ENCODE measurements at places on chromosomes 4 and X.

DNA sequence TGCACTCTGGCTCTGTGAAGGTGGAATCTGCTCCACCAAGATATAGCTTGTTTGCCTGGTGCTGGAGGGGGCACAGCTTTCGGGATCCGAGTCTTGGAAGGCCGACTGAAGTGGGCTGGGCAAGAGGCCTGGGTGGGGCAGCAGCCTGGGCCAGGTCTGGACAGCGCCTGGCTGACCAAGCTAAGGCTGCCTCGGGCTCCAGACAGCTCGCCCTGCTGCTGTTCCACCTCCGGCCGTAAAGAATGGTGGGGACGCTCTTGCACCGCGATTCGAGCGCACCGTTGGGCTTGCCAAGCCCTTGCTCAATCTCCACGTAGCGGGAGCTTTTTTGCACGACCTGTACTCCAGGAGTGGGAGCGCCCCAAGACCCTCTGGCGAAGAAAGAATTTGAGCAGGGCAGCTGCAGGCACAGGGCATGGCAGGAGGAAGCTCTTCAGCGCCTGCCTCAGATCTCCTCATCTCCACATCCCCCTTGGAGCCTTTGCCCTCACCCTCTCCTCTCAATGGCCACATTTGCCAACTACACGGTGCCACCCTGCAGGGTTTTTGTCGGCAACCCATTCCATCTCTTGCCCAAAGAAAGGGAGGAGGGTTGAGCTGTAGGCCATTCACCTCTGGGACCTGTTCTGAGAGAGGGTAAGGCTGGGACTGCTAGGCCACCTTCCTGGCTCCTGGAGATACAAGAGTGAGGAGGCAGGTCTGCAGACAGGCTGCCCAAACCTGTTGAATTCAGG, 18.9 kb downstream of the CNGA2 start:
- DNase-seq, result peak; percentile 49

DNA sequence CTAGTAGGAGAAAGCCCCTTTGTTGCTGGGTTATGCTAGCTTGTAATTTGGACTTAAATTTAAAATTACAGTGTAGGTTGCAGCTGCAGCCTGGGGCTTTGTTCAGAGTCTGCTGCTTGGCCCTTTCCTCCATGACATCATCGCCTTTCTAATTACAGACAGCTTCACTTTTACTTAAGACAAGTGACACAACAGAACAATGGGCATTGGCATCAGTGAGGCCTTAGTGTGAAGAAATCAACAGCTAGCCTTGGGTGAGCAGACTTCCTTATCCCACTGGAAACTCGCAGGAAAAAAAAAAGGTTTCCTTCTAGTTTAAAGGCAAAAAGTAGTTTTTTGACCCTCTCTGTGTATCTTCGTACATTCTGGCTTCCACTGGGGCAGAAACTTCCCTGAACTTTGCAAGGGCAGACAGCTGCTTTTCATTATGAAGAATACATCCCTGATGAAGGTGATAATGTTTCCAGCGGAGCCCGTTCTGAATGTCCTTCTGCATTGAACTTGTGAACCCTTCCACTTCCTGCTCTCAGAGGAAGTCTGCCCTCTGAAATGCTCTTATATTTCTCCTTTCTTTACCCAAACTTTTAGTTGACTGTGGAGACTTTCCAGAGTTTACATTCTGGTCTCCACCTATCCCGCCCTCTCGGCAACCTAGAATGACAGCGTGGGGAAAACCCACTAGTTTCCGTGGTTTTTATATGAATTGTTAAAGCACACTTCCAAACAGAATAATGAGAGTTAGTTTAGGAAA, 123.2 kb upstream of the FAM9C start:
- no peak for DNase-seq

GRCh38 chrX:149572743-149573142, 14.5 kb downstream of the MAGEA9B start:
- no peak for DNase-seq

GRCh38 chr4:72418458-72418857, 150.6 kb downstream of the ADAMTS3 start:
- DNase-seq, result peak; percentile 69

DNA sequence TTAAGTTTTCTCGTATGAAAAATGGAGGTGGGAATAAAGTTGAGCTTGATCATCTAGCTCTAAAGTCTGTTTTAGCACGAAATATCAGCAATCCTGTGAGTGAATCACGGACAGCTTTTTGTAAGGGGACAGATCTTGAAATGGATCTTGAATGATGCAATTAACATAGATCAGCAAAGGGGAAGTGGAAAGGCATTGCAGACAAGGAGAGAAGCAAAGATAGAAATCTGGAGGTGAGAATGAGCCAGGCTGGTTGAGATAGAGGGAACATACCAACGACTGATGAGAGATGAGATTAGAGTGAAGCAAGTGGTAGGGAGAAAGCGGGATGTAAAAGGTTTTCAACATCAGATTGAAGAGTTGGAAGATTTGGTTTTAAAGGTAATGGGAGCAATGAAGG, 4.6 kb upstream of the DGKK start:
- no peak for DNase-seq

DNA sequence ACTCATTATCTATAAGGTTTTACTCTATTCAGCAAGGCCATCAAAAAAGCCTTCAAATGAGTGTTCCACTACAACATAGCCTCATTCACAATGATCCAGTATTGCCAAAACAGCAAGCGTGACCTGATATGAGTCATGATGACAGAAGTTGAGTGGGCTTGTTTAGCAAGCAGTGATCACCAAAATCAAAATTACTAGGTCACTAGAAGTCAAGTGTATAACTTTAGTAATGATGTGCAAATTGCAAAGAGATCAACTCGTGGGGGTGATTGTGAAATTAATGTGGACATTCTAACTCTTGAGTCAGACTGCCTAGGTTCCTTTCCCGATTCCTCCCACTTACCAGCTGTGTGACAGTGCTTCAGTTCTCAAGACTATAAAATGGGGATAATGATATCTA, 124.5 kb downstream of the CHM start:
- DNase-seq, result no peak

- DNase-seq, result no peak
Measured at GRCh38 chr4:186780291-186781031, 56.8 kb upstream of the FAT1 start.

GRCh38 chr4:85522277-85522676, 47.3 kb downstream of the ARHGAP24 start:
- DNase-seq, result no peak

GRCh38 chr4:110412354-110413065, 63.4 kb upstream of the ENPEP start:
- no peak for DNase-seq

GRCh38 chr4:55510685-55511084, 36.0 kb downstream of the CLOCK start:
- no peak for DNase-seq
